ENCODE measurements at places on chromosomes 2 and 18.
A peak's percentile ranks its signal among the peaks of the same experiment; 100 is the strongest.

- DNase-seq, result no peak
These were observed 20.0 kb downstream of the SETBP1 start for GRCh38 chr18:44700652-44701051.

DNA sequence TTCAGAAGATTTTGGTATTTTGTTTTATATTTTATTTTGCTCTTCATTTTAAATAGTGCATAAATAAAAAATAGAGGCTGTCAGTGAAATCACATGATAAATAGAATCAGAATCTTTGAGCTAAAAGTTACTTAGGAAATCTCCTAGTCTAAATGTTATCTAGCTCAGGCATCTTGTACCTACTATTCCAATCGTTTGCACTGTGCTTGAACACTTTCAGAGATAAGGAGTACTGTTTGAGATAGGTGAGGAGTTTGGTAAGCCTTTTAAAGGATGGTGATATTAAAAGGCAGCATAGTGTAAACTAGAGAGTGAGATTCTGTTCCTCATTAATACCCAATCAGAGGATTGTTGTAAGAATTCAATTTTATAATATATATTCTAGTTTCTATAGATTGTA, 157.2 kb upstream of the MYO3B start:
- DNase-seq, result no peak

DNA sequence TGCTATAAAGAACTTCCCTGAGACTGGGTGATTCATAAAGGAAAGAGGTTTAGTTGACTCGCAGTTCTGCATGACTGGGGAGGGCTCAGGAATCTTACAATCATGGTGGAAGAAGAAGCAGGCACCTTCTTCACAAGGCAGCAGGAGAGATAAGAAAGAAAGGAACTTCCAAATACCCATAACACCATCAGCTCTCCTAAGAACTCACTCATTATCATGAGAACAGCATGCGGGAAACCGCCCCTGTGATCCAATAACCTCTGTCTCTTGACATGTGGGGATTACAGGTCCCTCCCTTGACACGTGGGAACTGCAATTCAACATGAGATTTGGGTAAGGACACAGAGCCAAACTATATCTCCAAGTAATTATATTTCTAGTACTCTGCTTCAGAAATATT, 163.8 kb upstream of the CDH20 start:
- DNase-seq, result no peak

DNA sequence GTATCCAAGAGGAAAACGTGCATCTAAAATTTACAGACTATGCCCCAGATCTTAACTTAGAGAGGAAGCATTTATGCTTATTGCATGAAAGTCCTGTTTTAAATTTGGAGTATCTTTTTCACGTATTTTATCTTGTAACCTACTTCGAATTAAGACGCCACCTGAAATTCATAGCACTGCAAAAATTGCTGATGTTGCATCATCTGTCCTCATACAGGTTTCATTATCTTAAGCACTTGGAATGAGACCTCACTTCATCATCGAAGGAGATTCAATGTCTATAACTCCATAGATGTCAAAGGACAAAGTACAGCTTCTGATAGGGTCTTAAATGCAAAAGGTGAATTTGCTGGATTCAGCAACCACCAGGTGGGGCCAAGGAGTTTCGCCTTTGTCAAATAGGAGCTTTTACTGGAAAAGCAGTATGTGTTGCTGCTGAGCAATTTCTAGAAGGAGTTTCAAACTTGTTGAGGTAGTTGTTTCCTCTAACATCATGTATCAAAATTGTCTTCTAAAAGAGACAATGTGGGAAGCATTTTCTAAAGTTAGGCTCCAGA, 106.4 kb upstream of the CCDC85A start:
- peak; percentile 5 for DNase-seq

GRCh38 chr18:23283916-23284430, 148.7 kb downstream of the CABLES1 start:
- DNase-seq, result no peak

GRCh38 chr2:53334610-53335009, 433.0 kb upstream of the CHAC2 start:
- no peak for DNase-seq

DNA sequence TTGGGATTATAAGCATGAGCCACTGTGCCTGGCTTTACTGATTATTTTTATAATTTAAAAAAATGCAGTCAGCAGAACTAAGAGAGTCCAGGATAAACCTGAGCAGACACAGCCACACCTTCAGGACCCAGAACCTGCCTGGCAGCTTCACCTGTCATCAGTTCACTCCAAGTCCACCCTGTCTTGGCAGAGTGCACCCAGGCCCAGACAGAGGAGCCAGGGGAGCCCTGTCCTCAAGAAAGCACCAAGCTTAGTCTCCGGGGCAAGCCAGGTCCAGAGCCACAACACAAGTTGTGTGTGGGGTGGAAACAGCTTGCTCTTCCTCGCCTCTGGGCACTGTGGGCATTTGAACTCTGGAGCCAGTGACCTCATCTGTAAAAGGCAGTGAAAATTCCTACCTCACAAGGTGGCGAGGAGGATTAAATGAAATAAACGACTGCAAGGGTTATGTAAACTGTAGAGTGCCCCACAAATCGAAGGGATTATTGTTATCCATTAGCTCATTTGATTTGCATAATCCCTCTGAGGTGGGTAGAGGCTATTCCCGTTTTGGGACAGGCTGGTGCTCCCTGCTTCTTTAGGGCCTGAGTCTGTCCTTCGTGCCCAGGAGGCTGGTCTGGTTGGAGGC, 24.7 kb downstream of the MYCN start:
- no peak for DNase-seq

GRCh38 chr2:79935046-79935732, 369.4 kb downstream of the LRRTM1 start:
- no peak for DNase-seq

GRCh38 chr2:236947294-236947693, 138.4 kb upstream of the COPS8 start:
- DNase-seq, result no peak

DNA sequence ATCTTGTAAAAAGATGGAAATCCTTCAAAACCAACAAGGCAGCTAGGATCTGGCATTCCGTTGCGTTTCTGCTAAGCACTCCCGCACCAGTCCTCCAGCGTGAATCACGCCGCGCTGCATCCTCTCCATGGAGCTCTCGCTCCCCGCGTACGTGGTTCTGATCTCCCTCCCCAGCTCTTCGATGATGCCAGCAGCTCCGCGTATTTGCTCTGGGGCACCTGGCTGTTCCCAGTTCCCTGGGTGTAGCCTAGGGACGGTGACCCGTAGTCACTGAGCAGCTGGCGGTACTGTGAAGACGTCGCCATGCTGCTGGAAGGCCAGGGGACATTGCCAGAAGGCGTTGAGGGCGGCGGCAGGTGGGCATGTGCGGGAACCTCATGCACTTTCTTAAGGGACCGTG, 407.5 kb downstream of the RNF144A start:
- no peak for DNase-seq

DNA sequence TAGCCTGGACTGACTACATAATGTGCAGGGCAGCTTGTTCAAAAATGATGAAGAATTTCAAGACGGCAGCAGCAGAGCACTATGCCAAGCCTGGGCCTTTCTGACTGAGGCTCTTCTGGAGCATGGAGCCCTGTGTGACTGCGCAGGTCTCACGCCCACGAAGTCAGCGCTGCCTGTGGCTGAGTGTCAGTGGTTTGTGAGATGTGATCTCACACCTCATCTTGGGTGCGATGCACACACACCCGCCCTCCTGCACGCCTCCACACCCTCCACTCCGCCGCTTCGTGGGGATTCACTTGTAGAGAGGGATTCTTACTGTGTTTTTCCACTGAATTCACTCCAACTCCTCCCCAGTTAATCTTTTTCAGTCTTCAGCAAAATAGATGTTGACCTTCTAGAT, 103.9 kb downstream of the VIT start:
- DNase-seq, result no peak

DNA sequence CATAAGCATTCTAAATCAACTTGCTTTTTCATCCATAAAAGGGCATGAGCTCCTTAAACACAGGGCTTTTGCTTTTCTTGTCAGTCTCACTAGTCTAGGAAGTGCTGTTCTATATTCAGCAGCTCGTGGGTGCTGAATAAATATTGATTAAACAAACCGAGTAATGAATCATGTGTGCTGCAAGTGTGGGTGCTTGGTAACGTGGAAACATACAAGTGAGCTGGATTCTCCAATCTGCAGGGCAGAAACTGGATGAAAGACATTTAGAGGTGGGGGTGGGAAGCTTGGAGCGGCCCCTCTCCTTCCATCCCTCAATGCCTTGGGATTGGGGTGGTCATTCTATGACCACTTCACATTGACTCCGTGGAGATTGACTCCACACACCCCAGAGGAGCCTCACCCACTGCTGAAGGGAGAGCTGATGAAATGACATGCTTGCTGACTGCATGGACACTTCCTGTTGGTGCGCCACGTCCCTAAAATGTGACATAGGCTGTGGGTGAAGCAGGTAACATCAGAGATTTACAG, 114.6 kb downstream of the DOCK10 start:
- no peak for DNase-seq

All from glomerular endothelial cell (primary cell).